ENCODE measurements at places on chromosomes 11 and 22.

GRCh38 chr11:78190871-78191538 is 2.3 kb downstream of the USP35 start:
- ATAC-seq, result no peak

DNA sequence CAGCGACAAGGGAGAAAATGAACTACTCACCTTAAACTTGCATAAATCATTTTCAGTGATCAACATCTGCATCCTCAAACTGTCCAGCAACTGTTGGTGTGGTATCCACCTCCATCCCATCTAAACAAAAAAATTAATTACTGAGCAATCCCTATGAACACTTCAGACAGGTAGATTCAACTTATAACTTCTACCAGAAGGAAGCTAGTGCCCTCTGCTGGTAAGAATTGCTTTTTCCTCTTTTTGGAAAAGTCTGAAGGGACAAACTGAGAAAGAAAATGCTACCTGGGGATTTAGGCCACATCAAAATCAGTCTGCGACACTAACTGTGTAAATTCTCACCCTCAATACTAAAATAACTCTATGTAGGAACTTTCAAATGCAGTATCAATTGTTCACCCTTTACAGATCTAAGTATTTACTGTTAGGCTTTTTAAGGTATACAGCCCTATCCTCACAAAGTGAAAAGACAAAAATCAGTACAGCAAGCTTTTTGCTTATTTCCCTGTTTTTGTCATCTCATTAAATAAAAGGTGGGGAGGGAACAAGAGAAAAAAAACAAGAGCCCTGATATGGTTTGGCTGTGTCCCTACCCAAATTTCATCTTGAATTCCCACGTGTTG is 17.9 kb downstream of the CLNS1A start:
- ATAC-seq, result no peak

DNA sequence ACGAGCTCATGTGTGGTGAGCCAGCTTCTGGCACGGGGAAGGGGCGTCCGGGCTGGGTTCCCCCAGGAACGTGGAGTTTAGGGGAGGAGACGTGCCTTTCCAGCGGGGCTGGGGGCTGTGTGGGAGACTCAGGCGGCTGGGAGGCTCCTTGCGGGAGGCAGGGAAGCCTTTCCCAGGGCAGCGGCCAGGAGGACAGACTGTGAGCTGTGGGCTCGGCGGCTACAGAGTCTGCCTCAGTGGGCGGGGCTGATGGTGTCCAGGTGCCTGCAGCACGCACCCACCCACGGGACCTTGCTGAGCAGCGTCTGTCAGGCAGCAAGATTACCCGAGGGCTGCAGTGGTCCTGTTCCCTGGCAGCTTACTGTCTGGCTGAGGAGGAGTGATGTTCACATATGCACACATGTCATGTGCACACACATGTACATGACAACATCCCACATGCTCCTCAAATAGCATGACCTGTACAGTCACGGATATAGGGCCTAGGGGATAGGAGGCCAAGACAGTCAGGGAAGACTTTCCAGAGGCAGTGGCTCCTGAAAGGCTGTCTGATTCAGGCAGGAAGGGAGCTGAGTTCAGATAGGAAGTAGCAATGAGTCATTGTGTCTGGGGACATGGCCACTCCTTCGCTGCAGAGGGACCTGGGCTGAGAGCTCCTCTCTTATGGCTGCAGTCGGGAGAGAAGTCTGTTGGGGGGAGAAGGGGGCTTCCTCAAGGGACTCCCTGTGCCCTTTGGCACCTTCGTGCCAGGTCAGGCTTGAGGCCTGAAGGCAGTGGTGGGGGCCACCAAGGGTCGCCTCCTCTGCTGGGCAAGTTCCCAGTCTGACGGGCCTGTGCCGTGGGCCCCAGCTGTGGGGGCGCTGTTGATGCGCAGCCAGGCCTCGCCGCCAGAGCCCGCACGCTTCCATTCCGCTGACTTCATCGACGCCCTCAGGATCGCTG is 23.3 kb upstream of the PPP6R3 start:
- ATAC-seq, result peak; percentile 52

GRCh38 chr11:100970283-100971164 is 159.1 kb downstream of the PGR start:
- no peak for ATAC-seq

DNA sequence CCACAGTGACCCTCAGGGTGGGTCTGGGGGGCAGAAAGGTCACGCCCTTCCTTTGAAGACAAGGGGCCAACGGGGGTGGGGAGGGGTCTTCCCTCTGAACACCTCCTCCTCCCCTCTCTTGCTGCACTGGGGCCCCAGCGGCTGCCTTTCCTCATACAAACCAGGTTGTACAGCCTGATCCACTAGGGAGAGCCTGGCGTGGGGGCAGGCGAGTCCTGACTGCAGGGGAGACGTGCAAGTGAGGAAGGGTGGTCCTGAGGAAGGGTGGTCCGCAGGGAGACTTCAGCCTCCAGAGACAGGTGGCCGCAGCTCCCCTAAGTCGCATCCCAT is 43.6 kb upstream of the LINC01488 start:
- ATAC-seq, result no peak

DNA sequence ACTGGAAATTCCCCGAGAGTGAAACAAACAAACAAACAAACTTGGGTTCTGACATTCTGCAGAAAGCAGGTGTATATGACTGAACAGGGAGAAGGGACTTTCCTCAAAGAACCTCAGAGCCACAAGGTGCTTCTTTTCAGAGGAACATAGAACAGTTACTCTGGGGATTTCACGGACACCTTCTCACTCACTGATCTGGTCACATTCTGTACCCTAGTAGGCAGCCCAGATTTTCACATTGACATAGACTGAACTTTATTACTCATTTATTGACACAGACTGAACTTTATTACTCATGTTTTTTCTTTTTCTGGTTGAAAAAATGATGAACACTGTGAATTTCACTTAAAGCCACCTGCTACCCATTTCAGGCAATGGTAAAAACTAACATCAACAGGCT is 263.0 kb downstream of the OPCML start:
- peak; percentile 88 for ATAC-seq

GRCh38 chr11:94241896-94242295 is 62.5 kb upstream of the IZUMO1R start:
- no peak for ATAC-seq

DNA sequence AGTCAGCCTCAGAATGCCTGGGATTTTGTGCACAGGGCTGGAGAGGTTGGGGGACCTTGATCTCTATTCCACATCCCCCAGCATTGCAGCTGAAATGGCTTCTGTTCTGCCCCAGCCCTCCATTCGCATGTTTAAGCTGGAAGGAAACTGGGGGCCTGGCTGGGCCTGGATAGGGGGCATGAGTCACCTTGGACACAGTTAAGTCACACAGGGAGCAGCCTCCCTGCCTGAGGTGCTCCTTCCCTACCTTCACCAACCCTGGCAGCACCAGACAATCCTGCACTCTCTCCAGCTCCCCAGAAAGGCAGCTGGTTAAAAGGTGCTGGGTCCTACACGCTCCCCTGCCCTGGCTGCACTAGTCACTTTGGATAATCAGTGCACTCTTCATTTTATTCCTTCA is 763 bp downstream of the SMIM45 start:
- ATAC-seq, result no peak

DNA sequence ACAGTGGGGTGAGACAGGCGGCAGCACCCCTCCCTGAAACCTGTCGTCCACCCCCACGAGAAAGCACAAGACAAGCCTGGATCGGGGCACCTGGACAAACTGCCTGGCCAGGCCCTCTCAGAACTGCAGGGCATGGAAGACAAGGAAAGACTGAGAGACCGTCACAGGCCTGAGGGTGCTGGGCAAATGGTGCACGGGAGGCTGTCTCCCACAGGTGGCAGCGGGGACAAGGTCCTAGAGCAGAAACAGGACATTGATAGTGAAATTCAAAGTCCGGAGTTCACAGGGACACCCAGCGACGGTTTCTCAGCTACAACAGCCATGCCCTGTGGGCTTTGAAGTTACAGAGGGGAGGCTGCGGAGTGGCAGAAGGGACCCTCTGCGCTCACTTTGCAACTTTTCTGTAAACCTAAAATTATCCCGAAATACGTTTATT is 20.6 kb downstream of the DRD4 start:
- no peak for ATAC-seq

DNA sequence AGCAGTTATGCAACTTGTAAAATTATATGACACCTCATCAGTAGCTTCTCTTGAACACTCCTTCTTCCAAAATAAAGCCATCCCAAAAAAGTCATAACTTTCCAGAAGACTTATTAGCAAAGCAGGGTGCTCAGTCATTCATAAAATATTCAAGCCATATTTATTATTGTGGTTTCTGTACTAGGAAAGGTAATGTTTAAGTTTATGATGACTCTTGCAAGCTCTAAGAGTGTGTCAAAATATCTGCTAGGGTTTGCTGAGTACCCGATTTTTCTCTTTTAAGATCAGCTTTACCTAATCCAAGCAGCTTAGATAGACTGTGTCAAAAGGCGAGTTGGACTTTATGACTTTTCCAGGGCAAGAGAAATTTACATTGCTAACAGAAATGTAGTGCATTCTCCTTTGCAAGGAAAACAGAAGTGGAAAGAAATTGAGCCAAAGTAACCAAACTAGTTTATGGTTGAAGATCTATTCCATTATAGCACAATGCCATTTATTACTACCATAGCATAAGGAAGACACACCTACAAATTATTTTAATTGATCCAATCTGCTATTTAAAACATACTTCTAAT is 98.0 kb upstream of the SOX6 start:
- no peak for ATAC-seq

DNA sequence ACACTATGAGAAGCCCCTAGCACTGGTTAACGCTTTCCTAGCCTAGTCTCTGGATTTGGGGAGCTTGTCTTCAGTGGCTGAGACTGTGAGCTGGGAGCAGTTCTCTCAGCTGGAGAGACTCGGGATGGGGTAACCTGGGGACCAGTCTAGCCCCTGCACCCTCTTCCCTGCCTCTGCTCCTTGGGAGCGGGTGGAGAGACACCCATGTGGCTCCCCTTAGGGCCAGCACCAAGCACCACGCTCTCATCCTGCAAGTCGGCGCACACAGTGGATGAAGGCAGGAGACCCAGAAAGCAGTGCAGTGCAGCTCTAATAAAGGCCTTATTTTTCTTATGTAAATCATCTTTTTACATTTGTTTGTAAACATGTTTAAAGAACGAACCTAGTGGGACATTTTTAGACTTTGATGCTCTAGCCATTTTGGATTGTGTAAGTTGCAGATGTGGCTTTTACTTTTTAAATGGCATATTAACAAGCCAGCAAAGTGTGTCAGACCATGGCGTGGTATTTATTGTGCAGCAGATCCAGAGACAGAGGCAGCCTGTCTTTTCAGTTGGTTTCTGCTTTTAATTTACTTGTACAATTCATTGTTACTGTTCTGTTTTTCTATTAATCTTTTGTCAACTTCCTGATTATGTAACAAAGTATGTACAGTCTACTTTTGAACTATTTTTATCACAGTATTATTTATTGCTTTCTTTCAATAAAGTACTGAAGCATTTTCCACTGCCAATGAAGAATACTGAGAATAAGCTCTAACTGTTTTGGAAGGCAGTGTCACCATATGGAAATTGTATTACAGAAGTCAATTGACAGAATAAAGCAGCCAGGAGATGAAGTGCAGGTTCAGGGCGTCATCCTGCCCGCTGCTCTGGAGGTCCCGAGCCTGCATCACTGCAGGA is 14.4 kb upstream of the CTTN start:
- no peak for ATAC-seq

DNA sequence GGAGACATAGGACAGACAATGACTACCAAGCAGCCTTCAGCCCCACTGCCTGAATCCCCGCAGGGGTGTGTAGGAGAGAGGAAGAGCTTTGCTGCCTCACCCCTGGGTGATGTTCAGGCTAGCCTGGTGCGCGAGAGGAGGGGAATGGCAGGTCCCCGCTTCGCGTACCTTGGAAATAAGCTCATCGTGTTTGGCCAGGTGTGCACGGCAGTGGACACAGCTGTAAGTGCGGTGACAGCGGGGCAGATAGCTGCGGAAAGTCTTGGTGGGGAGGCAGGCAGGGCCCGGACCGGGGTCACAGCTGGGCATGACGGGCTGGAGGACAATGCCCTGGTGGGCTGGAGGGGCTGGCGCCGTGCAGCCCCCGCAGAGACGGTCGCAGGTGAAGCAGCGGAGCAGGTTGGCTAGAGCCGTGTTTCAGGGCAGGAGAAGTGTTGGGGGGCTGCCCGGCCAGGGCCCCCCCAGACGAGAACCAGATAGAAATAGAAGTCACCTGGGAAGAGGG is 2.9 kb downstream of the YPEL4 start:
- no peak for ATAC-seq

- ATAC-seq, result no peak
Observed at GRCh38 chr11:111978028-111978771, 41.1 kb downstream of the DIXDC1 start.

DNA sequence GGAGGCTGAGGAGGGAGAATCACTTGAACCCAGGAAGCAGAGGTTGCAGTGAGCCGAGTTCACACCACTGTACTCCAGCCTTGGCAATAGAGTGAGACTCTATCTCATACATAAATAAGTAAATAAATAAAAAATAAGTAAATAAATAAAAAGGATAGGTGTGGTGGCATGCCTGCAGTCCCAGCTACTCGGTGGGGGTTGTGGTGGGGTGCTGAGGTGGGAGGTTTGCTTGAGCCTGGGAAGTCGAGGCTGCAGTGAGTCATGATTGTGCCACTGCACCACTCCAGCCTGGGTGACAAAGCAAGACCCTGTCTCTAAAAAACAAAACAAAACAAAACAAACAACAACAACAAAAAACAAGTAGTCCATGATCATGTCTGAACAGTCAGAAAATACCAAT is 3.1 kb downstream of the LARGE2 start:
- ATAC-seq, result no peak

GRCh38 chr22:20437613-20438426 is at the start of gene SCARF2:
SCARF2 (minus strand) TSS chr22:20437825; CDS start chr22:20437754, 71 bp downstream.
- no peak for ATAC-seq

DNA sequence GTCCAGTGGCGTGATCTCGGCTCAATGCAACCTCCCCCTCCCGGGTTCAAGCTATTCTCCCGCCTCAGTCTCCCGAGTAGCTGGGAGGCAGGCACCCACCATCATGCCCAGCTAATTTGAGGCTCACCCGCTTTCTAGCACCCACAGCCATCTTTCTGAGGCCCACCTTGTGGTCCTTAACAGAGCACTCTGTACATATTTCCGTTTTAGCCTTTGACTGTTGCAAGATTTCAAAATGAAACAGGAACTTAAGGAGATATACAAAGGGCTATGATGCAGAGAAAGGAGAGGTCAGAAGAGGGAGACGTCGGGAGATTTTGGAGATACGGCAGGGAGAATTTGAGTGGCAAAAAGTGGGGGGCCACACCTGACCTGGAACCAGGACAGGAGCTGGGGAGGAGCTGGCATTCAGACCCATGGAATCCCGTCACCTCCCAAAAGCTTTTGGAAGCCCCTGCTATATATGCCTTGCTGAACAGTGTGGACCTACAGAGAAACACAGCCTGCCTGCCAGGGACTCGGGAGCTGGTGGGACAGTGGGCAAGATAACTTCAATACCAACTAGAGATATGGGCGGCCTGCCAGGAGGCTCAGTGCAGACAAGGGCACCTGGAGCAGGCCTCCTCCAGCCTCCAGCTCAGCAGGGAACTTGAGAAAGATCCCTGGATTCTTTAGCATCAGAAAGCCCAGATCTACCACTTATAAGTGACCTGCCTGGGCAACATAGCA is 8.0 kb upstream of the CLCF1 start:
- ATAC-seq, result no peak
